ENCODE measurements at places on chromosomes 13 and 19.

DNA sequence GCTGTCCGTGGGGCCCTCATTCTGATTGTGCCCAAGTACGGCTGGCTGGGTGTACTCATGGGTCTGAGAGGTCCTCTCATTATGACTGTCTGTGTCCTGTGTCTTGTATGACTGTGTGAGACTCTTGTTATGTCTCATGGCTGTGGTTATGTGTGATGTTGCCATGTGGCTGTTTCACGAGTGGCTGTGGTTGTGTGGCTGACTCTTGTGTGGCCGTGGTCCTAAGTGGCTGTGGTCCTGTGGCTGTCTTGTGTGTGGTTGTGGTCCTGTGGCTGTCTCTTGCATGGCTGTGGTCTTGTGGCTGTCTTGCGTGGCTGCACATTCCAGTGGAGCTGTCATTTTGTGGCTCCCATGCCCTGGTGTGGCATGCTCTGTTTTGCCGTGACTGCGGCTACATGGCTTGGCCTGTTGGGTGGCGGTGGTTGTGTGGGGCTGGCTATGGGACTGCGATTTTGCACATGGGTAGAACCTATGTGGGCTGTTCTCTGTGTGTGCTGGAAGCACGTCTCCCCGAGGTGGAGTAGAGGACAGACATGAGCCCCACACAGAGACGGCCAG is 2.5 kb downstream of the LYL1 start:
- no peak for DNase-seq

DNA sequence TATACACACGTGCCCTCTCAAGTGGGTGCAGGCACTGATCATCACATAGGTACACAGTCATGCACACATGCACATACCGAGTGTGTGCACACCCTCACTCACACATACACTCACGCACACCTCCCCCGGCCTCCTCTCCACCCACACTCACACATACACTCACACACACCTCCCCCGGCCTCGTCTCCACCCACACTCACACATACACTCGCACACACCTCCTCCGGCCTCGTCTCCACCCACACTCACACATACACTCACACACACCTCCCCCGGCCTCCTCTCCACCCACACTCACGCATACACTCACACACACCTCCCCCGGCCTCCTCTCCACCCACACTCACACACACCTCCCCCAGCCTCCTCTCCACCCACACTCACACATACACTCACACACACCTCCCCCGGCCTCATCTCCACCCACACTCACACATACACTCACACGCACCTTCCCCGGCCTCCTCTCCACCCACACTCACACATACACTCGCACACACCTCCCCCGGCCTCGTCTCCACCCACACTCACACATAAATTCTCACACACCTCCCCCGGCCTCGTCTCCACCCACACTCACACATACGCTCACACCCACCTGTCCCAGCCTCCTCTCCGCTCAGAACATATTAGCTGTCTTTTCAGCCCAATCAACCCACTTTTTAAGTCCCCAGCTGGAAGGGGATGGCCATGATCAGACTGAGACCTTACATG is 105.2 kb upstream of the VSTM2B start:
- DNase-seq: no peak

DNA sequence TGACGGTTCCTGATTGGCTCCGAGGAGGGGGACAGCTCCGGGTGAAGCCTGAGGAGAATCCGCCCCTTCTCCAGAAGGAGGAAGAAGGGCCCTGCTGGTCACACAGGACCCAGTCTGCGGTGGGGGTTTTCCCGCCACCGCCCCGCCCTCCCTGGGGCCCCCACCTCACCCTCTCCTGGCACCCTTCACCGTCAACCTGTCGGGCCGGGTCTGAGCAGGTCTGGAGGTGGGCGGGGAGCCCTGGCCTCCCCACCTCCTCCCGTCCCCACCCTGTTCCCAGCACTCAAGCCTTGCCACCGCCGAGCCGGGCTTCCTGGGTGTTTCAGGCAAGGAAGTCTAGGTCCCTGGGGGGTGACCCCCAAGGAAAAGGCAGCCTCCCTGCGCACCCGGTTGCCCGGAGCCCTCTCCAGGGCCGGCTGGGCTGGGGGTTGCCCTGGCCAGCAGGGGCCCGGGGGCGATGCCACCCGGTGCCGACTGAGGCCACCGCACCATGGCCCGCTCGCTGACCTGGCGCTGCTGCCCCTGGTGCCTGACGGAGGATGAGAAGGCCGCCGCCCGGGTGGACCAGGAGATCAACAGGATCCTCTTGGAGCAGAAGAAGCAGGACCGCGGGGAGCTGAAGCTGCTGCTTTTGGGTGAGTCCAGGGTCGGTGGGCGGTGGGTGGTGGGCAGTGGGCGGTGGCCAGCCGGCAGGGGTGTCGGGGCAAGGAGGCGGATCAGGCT is at the start of gene GNA15:
GNA15 (plus strand) TSS at position 73 of the 723 bp plus-strand sequence; CDS start at position 491, 418 bp downstream.
- DNase-seq: no peak

GRCh38 chr13:39876258-39876657 is 220.8 kb downstream of the COG6 start:
- no peak for DNase-seq

GRCh38 chr19:53579518-53579917 is 41.6 kb downstream of the ZNF331 start:
- DNase-seq: no peak

DNA sequence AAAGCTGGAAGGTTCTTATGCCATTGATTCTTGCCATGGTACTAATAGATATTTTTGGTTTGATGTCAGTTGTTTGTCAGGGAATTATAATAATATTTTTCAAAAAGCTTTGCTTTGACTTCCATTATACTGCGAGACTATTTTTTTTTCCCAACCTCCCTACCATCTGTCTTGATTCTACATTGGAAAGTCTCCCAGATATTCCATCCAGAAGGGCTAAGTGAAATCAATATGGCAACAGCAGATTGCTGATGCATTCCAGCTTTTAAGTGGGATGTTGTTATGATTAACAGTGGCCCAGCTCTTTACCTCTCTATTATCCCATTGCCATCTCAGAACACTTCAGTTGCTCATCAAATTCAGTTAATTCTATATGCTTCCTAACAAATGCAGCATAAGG is 247.4 kb downstream of the OXGR1 start:
- no peak for DNase-seq

DNA sequence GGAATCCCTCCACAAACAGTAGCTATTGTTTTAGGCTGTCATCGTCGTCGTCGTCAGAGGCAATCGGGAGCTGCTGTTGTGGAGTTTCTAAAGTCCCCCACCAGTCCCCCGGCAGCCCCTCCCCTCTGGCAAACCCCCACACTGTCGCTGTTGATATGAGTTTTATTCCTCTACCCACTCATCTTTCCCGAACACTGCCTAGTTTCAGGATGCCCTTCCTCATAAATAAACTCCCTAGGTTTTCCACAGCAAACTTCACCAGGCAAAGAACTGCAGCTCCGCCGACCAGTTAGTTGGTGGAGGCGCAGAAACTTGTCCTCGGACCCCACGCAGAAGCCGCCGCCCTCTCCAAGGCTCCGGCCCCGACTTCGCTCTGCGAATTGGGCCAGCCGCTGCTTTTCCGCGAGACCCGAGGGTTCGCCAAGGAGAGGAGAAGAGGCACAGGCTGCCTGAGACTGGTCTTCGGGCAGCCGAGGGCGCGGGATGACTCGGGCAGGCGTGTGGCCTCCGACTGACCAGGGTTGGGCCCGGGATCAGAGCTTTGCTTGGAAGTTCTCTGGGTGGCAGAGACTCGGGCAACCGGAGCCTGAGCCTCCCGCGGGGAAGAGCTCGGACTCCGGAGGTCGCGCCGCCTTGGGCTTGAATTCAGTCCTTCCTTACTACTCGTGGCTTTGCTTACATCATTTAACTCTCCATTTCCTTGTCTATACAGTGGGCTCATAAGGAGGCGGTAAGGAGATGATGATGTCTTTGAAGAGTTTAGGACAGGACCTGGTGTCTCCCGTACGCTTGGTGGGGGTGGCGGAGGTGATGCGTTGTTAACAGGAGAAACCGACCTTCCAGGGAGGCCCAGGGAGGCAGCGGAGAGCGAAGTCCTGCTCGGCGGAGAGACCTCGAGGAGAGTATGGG is 7.9 kb downstream of the PDX1 start:
- no peak for DNase-seq

GRCh38 chr13:50936679-50937078 is 27.1 kb downstream of the RNASEH2B start:
- no peak for DNase-seq

DNA sequence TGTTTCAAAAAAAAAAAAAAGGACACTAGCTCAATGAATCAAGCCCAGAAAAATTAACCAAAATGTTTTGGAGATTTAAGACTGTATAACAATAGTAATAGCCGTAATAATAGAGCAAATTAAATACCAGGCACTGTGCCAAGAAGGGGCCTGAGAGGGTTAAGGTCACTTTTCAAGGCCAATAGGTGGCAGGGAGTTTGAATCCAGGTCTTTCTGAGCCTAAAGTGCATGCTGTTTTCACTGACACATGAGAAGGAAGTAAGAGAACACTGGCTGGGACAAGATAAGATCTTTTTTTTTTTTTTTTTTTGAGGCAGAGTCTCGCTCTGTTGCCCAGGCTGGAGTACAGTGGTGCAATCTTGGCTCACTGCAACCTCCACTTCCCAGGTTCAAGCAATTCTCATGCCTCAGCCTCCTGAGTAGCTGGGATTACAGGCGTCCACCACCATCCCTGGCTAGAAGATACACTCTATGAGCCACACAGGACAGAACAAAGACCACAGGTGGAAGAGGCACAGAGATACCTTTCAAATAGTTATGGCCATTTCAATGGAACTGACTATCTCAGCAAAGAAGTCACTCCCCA is 7.7 kb downstream of the FFAR2 start:
- no peak for DNase-seq

GRCh38 chr19:11560404-11561051 is 1.5 kb upstream of the ELOF1 start:
- peak; percentile 22 for DNase-seq

- no peak for DNase-seq
Measured at GRCh38 chr13:97534540-97534939, 100.6 kb downstream of the RAP2A start.

GRCh38 chr19:45645068-45645630 is 6.0 kb upstream of the EML2 start:
- DNase-seq: no peak

DNA sequence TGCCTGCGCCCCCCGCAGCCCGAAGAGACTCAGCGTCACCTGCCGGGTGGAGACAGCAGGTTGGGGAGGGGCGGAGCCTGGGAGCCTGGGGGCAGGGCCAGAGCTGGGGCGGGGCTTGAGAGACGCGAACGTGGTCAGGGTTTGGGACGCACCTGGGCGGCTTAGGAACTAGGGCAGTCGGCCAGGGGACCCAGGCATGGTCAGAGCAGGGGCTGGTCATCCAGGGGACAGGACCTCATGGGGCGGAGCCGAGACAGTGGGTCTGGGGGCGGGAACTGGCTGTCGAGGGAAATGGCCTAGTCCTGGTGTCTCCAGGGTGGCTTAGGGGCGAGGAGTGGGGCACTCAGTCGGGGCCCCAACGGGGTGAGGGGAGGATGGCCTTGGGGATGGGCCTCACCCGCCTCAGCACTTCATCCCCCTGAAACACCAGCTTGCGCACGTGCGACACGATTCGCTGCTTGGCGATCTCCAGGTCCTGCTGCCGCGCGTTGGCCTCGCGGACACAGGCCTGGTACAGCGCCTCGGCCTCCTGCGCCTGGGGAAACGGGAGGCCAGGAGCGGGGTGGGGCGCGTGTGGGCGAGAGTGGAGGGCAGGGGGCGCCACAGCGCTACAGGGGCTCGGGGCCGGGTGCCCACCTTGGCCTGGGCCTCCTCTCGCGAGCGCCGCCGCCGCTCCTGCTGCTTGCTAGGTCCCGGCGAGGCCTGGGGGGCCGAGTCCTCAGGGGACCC is 5.8 kb downstream of the GMIP start:
- no peak for DNase-seq

- DNase-seq: peak; percentile 73
Measured at GRCh38 chr19:16371540-16371986, 46.9 kb downstream of the KLF2 start.
